Activated CD4-positive, alpha-beta T cell treated with anti-CD3 and anti-CD28 coated beads, Interleukin-2, amount 10 ng/mL, durations not matched to agents 24 days and 14 days (primary cell): ENCODE measurements at places on chromosomes 13 and 19. TPM values are rescaled to one million over a fixed set of nuclear protein-coding genes. Genes with fewer than 3 reads are reported as not detected.

DNA sequence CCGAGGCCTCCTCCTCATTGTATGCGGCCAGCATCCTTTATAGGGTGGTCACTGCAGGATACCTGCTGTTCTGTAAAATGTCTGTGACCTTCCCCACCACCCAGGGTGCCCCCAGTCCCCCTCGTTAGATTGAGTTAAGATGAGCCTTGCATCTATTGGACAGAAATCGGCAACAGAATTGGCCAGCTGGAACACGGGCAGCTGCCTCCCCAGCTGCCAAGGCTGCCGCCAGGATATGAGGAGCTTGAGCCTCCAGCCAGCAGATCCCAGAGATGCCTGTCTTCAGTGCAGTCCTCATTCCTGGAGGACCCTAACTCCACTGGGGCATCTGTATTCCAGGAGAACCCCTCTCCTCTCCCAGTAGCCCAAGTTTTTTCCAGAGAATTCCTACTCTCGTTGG, 463.0 kb downstream of the TSHZ3 start:
- no peak for DNase-seq

Gene YJU2
- 35.5 and 38.2 TPM in 2 replicates for total RNA-seq

Gene CERS4
- total RNA-seq: 30.3 and 30.6 TPM in 2 replicates

Gene LRRC25
- not detected in 2 replicates for total RNA-seq

GRCh38 chr19:3075605-3076431, 13.5 kb upstream of the TLE5 start:
- DNase-seq: peak; percentile 92

Gene CLEC17A
- total RNA-seq: not detected in 2 replicates

Gene PRTN3
- not detected in 2 replicates for total RNA-seq

- DNase-seq: no peak
Measured at GRCh38 chr19:47036097-47036651, 12.2 kb downstream of the TMEM160 start.

Gene CEACAM19
- total RNA-seq: 0.86 and 1.2 TPM in 2 replicates

DNA sequence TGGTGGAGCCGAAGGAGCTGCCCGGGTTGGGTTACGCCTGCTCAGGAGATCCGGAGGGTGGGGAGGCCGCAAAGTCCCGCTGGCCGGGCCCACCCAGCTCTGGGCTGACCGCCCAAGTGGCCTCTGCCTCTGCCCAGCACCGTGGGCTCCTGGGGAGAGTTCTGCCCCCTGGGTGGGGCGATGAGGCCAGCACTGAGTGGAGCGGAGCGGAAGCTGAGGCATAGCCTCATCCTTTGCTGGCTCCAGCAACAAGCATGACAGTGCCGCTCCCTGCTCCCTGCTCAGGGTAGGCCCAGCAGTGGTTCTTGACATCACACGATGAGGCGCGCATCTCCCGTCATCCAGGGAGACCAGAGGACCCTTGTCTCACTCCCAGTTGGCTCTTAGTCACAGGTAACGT, 22.5 kb downstream of the CCDC8 start:
- no peak for DNase-seq

DNA sequence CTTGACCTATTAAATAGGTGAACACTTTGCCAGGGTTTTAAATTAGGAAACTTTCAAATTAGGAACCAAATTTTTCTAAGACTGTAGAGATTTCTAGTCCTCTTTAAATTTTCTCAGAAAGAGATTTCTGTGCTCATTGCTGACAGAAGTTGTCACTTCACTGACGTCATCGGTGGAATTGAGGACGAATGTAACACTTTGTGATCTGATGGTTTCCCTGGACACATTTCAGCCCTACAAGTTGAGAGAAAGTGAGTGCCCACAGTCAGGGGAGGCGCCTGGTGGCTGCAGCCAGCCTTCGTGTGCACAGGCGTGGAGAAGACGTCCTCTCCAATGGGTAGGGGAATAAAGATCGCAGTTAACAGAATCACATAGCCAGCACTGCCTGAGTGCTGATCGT, 396.5 kb upstream of the TSHZ3 start:
- DNase-seq: no peak

GRCh38 chr13:86082121-86082520, 282.9 kb upstream of the SLITRK6 start:
- DNase-seq: no peak

Gene DPY19L3
- 19.1 and 19.5 TPM in 2 replicates for total RNA-seq

Gene TUBA3C
- not detected in 2 replicates for total RNA-seq

GRCh38 chr19:21580101-21580500, 74.7 kb downstream of the ZNF429 start:
- DNase-seq: no peak

Gene SIGLEC5
- not detected in 2 replicates for total RNA-seq

DNA sequence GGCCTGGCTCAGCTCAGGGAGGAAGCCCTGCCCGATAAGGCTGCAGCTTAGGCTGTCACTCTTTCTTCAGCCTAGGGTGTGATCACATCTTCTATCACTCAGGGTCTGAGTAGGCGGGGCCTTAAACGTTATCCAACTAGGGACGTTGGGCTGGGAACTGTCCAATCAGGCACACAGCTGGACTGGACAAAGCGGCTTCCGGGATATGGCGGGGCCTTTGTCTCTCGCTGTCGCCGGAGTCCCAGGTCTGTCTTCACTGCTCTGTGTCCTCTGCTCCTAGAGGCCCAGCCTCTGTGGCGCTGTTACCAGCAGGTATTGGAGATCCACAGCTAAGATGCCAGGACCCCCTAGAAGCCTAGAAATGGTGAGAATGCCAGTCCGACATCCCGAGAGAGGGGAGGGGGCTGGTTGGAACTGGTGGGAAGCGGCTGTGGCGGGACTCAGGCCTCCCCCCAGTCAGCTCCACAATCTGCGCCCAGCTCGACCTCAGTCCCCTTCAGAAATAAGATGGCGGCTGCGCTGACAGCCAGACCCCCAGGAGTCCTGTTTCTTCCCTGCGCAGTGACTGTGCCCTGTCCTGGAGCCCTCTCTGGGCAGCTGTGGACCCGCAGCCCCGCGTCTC, at the start of gene ZNF254:
ZNF254 (plus strand) TSS at position 214 of the 622 bp plus-strand sequence; CDS start at position 335, 121 bp downstream.
- peak; percentile 94 for DNase-seq

DNA sequence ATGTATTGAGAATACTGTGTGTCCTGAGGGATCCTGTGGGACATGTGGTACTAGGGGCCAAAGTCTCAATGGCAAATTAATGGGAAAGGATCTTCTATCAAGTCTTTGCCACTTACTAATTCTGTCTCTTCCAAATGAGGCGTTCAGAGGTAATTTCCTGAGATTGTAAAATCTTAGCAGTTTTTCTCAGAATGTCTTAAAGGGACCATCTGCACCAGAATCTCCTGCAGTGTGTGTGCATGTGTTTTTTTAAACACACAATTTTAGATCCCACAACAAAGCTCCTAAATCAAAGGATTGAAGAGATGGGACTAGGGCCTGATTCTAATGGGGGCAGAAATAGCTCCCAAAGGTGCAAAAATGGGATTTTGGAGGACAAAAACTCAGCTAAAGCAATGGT, 78.2 kb downstream of the MYO16 start:
- no peak for DNase-seq

DNA sequence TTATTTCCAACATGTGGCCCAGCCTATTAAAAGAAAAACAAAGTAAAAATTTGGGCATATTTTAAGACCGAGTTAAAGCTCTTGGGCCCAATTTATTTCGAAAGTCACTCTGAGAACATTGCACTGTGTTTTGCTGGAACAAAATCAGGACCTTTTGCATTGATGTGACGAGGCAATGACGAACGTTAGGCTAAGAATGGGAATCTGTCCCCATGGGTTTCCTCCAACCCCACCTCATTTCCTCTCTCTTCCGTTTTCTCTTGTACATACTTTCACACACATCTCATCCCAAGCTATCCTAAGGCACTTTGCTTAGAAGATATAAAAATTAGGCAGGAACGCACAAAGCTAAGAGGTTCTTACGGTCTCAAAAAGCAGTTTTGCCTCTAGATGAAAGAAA, 22.1 kb downstream of the EDNRB start:
- DNase-seq: no peak

- DNase-seq: no peak
Measured at GRCh38 chr13:104442536-104442935, 1376.3 kb upstream of the SLC10A2 start.
